ENCODE measurements at places on chromosomes 7 and 10. TPM values are rescaled to one million over a fixed set of nuclear protein-coding genes. Genes with fewer than 3 reads are reported as not detected.

NRAP gene
- total RNA-seq = not detected

PKD2L1 gene
- total RNA-seq = 0.18 TPM

GRCh38 chr7:37765872-37766525 is 82.4 kb upstream of the NME8 start:
- no peak for DNase-seq
- no peak overlapping the region for H3K27ac ChIP-seq
- peaks cover 3% of the 10 kb centered on the region for H3K27me3 ChIP-seq
- no peaks in the 10 kb centered on the region for H3K4me1 ChIP-seq

- H3K27me3 ChIP-seq = no peaks in the 10 kb centered on the region
- H3K4me3 ChIP-seq = no peak overlapping the region
- H3K4me1 ChIP-seq = peaks cover 8% of the 10 kb centered on the region
- no peak for DNase-seq
These were observed 58.0 kb downstream of the CREM start for GRCh38 chr10:35184527-35185171.

- H3K27me3 ChIP-seq = peaks cover 3% of the 10 kb centered on the region
- no peak overlapping the region for H3K4me3 ChIP-seq
- H3K4me1 ChIP-seq = no peaks in the 10 kb centered on the region
- no peaks in the 10 kb centered on the region for H3K36me3 ChIP-seq
- no peak for DNase-seq
- no peak overlapping the region for H3K27ac ChIP-seq
These were observed 186.0 kb upstream of the PRPS1L1 start for GRCh38 chr7:18213652-18214051.

DNA sequence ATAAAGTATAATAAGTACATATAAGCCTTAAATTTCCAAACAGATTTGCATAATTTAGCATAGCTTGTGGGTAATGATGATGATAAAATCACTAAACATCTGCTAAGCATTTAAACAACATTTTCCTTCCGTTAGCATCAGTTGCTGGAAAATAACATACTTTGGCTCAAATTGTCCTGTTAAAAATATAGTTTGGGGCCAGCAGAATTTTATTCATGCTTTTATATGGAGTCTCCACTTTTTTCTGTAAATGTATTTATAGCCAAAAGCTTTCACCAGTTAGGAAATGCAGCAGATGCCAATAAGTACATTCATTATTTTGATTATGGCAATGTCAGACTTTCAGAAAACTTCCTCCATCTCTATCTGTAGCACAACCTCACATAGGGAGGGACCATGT is 107.2 kb downstream of the CNTNAP2 start:
- no peaks in the 10 kb centered on the region for H3K4me1 ChIP-seq
- no peak for DNase-seq
- H3K27ac ChIP-seq = no peak overlapping the region
- H3K4me3 ChIP-seq = no peak overlapping the region

DNA sequence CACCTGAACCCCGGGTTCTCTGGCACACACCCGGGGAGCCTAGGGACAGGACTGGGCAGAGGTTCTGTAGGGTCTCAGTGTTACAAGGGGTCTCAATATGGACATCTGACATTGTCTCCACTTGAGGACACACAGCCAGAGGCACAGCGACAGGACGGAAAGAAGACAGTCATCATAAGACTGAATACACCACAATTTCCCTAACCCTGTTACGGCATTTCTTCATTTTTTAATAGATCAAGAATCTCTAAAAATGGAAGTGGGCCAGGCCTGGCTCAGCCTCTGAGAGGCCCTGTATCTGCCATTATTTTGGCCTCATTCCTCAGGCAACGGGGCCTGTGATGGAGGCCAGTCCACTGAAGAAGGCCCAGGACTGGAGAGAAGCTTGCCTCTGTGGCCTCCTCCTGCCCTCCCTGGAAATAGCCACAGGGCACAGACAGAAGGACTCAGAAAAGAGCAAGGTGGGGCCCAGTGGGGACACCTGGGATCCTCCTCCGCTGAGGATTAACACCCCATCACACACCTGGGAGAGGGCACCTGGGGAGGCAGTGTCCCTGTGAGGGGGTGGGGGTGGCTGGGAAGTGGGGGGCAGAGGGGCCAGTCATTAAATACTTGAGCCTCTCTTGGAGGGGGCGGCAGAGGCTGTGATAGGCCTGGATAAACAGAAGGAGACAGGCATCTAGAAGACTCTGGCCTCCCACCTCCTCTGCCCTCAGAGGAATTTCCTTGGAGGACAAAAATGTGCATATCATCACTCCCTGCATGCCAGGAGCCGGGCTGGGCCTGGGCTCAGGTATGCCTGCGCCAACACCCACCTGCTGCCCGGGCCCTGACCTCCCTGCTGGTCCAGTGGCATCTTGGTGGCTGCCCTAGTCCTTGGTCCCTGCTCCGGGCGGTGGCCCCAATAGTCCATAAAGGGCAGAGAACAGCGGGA is 8.0 kb downstream of the SPOCK2 start:
- peaks cover 82% of the 10 kb centered on the region for H3K4me1 ChIP-seq
- H3K27me3 ChIP-seq = no peaks in the 10 kb centered on the region
- peaks cover 72% of the 10 kb centered on the region for H3K36me3 ChIP-seq
- no peak overlapping the region for H3K4me3 ChIP-seq

DNA sequence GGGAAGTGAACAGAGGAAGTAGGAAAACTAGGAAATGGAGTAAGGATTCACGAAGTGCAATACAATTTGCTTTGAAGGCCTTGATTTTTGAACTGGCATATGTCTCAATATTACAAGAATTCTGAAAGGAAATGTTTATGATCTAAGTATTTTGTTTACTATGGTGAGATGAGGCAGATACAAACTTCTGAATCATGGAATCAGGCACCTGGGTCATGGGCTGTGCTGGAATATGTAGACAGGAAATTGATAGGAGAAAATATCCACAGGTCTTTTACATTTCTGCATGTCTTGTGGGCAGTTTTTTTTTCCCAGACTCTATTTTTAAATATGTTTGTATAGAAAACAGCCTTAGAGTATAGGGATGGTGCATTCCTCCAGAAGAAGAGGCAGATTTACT is 117.1 kb downstream of the PPP1R3A start:
- no peak overlapping the region for H3K27ac ChIP-seq
- H3K4me1 ChIP-seq = no peaks in the 10 kb centered on the region
- no peak overlapping the region for H3K4me3 ChIP-seq
- no peak for DNase-seq
- no peaks in the 10 kb centered on the region for H3K27me3 ChIP-seq

GRCh38 chr7:135322571-135323340 is 89.1 kb downstream of the STRA8 start:
- DNase-seq = no peak
- H3K4me1 ChIP-seq = no peaks in the 10 kb centered on the region
- H3K27ac ChIP-seq = no peak overlapping the region
- no peak overlapping the region for H3K4me3 ChIP-seq

GRCh38 chr7:24024276-24025068 is 259.5 kb upstream of the NPY start:
- H3K4me3 ChIP-seq = no peak overlapping the region
- H3K4me1 ChIP-seq = no peaks in the 10 kb centered on the region
- DNase-seq = no peak
- H3K36me3 ChIP-seq = no peaks in the 10 kb centered on the region
- no peaks in the 10 kb centered on the region for H3K27me3 ChIP-seq
- H3K27ac ChIP-seq = no peak overlapping the region

GRCh38 chr7:81487516-81487915 is 282.3 kb downstream of the HGF start:
- H3K4me3 ChIP-seq = no peak overlapping the region
- no peaks in the 10 kb centered on the region for H3K27me3 ChIP-seq
- H3K4me1 ChIP-seq = no peaks in the 10 kb centered on the region
- no peaks in the 10 kb centered on the region for H3K36me3 ChIP-seq

Data from activated CD4-positive, alpha-beta memory T cell treated with anti-CD3 and anti-CD28 coated beads, Interleukin-2, amount 10 ng/mL, durations not matched to agents 7 days and 5 days (primary cell).